ENCODE measurements at places on chromosomes 12 and 14.

GRCh38 chr12:63045020-63045860, 105.8 kb downstream of the AVPR1A start:
- DNase-seq: no peak

- peak; percentile 1 for DNase-seq
Observed at GRCh38 chr14:99792551-99793212, 531 bp upstream of the EML1 start.

DNA sequence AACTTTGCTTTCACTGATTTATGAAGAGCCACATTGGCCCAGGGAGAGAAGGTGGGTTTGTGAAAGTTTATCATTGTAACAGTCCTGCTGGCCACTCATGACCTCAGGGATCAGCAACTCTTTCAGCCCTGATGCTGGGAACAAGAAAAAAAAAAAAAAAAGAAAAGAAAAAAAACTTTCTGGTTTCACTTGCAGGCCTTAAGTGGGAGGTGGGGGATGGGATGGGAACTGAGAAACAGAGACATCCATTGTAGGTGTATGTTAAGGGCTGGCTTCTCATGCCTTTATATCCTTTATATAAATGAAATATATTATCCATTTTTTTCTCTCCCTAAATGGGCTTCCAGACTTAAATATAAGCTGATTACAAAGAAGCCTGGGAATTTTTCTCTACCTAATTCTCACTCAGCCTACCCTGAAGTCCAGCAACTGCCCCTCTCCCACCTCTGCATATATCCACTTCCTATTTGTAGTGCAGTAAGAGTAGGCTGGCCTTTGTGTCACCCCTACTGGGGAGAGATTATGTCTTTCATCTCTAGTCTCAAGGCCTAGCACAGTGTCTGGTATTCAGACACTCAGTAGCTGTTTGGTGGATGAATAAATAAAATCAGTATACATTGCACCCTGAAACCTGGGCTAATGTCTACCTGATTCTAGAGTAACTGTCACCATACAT, 187.1 kb downstream of the KICS2 start:
- no peak for DNase-seq

GRCh38 chr12:14959463-14959862, 1.9 kb downstream of the ARHGDIB start:
- no peak for DNase-seq

GRCh38 chr12:120758798-120759590, 33.4 kb downstream of the ACADS start:
- DNase-seq: no peak

- DNase-seq: no peak
Observed at GRCh38 chr12:6549684-6550151, 6.1 kb downstream of the IFFO1 start.

- DNase-seq: no peak
Observed at GRCh38 chr14:73324533-73324932, 87.2 kb downstream of the PAPLN start.

DNA sequence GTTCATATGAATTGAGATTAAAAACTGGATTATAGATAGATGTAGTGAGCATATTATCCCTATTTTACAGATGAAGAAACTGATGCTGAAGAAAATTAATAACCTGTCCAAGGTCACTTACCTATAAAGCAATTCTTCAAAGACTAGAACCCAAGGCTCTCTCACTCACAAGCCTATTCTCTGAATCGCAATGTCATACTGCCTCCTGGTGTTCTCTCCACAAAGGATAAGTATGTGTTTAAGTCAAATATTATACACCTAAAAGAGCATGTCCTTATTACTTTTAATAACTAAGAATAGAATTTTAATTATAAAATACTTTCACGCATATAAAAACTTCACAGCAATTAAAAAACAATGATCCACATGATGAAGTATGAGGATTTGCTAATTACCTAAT, 721.3 kb upstream of the USP15 start:
- DNase-seq: no peak

- no peak for DNase-seq
Observed at GRCh38 chr14:94586635-94587034, 5.4 kb downstream of the SERPINA5 start.

GRCh38 chr12:28050606-28051005, 78.1 kb upstream of the PTHLH start:
- DNase-seq: no peak

- no peak for DNase-seq
Observed at GRCh38 chr12:117005417-117006046, 93.7 kb downstream of the TESC start.

- no peak for DNase-seq
Observed at GRCh38 chr12:97760601-97761000, 298.0 kb downstream of the RMST start.

- DNase-seq: no peak
Observed at GRCh38 chr14:43105305-43105704, 1401.8 kb downstream of the FSCB start.

GRCh38 chr14:52755607-52756316, 25.8 kb downstream of the STYX start:
- no peak for DNase-seq

DNA sequence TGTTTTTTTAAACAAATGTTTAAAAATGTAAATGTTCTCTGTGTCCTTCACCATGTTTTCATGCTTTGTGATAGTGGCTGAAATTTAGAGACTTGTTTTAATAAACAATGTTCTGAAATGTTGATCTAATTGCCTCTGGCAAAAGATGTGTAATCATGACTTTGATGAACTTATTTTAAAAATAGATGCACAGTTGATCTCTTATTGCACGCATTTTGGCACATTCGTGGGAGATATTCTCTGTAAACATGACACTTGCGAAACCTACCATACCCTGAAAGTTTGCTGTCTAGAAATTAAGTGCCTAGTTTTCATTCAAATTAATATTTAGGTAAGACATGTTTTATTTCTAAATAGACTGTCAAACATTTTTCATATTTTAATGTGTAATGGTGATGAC, 119.7 kb upstream of the DNM1L start:
- no peak for DNase-seq

- DNase-seq: no peak
Observed at GRCh38 chr12:67048371-67048770, 220.8 kb upstream of the CAND1 start.

DNA sequence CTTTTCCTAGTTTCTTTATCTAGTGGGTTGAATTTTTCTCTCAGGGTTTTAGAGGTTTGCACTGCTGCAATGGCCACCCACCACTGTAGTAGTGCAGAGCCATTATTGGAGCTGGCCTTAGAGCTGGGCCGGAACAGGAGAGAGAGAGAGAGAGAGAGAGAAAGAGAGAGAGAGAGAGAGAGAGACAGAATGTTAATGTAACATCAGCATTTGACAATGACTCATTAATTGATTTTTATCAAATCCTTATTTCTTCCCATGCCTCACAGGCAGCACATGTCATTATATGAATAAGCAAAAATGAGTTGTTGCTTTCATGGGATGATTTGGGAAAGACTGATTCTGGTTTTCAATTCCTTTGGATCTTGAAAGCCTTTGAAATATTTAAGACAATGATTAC, 76.3 kb upstream of the PPP4R3A start:
- DNase-seq: no peak

DNA sequence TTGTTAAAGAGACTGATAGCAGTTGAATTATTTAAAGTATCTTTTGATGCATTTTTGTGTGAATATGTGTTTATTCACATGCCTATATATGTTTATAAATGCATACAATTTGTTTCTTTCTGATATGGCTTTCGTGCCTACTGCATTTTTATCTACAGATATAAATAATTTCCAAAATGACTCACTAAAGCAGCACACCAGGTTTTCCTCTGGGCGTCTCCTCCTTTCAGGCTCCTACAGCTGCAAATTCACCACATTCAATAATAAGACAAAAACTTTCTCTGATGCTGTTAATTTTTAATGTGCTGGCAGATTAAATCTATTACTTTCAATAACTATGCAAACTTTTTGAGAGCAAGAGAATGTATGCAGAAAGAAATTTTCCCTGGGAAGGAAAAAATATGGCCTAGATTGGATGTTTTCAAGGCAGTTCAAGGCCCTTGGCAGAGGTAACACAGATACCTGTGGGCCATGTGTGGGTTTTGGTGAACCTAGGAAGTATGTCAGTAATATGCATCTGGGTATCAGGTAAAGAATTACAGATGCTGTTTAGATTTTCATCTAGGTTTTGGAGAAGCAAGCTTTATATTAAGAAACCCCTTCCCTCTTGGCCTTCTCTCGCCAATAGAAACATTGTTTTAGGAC, 381.8 kb downstream of the EGLN3 start:
- DNase-seq: no peak

- no peak for DNase-seq
Observed at GRCh38 chr14:42112108-42112507, 505.4 kb downstream of the LRFN5 start.

GRCh38 chr14:81162941-81163340, 57.8 kb downstream of the GTF2A1 start:
- DNase-seq: no peak

DNA sequence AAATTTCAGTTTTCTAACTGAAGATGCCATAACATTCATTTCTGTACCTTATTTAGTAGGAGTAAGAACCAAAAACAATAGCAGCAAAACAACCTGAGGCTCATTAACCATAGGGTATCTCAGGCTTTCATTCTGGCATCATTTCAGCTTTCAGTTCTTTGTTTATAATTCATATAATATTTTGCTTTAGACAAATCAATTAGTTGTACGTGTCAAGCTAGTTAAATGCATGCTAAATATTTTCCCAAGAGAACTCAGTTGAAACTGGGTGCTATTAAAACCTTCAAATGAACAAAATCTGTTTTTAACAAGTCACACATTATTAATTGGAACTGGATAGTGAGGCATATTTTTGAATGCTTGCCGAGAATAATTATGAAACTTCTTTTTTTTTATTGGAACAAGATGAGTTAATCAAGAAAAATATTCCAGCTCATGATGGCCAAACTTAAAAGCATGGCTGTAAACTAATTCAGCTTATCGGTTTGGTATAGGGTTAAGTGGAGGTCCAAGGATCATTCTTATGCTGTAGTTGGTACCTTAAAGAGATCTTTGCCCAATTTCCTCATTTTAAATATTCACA, 442.7 kb downstream of the BTG1 start:
- DNase-seq: no peak

DNA sequence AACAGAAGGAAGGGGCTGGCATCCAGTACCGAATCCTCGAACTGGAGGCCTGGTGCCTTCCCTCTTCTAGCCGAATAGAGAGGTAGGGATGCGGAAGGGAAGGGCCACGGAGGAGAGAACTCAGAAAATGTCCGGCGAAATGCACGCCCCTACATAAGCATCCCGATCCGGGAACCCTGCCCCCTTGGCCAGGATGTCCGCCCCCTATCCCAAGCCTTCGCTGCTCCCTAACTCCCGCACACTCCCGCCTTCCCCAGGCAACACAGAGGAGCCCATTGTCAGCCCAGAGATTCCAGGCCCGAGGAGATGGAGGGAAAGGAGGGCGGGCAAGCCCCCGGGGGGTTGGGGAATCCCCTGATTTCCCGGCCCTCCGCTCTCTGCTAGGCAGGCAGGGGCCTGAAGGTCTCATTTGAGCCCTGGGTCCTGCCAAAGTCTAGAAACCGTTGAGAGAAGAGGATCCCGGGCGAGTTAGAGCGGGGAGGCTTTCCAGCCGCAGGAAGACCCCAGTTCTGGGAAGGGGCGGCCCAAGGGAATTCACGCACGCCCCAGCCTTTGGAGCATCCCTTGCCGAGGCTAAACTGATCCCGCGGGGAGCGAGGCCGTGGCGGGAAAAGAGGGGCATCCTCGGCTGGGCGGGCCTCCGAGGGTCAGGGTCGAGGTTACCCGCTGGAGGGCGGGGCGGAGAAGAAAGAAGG, 569 bp upstream of the ARHGEF40 start:
- DNase-seq: no peak

- DNase-seq: no peak
Observed at GRCh38 chr12:127150479-127150878, 1116.5 kb upstream of the TMEM132C start.

- no peak for DNase-seq
Observed at GRCh38 chr12:51920046-51920445, 12.7 kb downstream of the ACVRL1 start.

DNA sequence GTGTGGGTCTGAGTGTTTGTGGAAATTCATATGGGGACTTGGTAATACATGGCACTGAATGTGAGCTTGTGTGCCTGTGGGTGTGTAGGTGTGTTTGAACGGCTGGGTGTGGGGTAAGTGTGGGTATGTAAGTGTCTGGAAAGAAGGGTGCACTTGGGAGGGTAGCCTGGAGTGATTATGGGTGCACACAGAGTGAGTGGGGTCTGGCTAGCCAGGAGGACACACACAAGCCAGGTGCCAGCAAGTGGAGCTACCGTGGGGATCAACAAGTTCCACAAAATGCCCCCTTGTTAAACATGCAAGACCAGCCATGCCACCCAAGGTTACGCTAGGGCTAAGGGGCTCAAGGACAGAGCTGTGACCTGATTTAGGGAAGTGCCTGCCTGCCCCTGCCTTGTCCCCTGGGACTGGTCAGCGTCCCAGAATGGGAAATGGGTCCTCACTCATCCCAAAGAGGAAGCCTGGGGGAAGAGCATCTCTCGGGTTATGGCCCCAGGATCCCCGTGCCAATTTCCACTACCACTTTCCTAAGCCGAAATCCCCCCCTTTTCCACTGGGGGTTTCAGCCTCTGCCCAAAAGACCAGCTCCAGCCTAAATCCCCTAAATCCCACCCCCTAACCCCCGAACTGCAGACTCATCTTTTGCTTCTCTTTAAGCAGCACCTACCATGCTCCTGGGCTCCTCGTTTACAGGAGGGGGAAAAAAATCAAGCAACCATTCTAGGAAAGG, 118.6 kb downstream of the DICER1 start:
- no peak for DNase-seq

DNA sequence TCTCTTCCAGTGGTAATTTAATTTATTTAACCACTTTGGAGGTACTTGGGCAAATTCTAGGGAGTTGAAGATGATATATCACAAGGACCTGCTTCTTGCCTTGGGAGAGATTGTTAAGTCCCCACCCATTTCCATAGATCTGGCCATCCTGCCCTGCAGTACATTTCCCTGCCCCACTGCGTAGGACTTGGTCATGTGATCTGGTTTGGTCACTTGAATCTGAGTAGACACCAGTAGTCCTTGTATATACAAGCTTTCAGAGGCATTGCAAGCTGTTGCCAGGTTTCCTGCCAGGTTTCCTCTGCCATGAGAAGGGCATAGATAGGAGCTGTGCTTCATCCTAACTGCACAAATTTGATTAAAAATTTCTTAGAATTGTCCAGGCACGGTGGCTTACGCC, 200.0 kb downstream of the ADAMTS20 start:
- DNase-seq: no peak

- DNase-seq: no peak
Observed at GRCh38 chr12:8912914-8913313, 1.4 kb upstream of the PHC1 start.

DNA sequence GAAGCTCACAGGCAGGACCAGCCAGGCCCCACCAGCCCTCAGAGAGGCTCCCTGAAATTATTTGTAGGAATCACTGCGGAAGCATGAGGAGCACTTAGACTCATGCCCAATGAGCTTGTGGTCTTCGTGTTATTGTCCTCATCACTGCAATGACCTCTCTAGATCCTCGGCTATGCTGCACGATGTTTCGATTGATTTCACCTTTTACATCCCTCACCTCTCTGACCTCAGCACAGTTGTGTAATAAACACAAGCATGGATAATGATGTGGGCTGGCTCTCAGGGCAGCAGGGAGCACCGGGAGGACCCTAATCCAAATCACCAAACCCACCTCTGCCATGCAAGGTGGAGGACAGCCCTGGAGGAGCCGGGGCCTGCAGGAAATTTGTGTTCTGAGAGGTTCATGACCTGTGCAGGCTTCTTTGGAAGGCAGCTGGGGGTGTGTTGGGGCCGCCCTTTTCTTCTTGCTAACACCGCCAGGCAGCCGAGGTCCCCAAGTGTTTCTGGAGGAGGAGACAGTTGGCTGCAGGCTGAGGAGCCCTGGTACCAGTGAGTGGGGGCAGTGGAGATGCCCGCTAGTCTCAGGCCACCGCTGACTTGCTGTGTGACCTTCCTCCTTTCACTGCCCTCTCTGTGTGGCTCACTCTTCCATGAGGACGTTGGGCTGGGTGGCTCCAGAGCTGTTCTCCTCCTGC, 29.5 kb upstream of the EML1 start:
- no peak for DNase-seq

All from naive thymus-derived CD8-positive, alpha-beta T cell (primary cell).